ENCODE measurements at places on chromosomes 2 and 18.

DNA sequence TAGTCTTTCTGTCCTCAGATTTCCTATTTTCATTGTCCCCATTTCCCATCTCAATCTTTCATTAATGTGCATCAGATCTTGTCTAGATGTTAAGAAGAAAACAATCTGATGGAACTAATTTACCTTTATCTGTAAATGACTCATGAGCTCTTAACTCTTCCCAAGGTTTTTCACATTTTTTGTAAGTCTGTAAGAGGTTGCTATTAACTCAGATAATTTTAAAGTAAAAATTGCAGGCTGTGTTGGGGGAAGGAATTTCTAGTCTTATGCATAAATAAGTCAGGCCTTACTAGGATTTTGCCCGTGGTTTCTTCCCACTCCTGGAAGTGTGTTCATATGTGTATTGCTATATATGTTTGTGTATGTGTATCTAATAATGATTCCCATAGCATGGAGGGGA, 4.3 kb downstream of the NAB1 start:
- no peak for DNase-seq

DNA sequence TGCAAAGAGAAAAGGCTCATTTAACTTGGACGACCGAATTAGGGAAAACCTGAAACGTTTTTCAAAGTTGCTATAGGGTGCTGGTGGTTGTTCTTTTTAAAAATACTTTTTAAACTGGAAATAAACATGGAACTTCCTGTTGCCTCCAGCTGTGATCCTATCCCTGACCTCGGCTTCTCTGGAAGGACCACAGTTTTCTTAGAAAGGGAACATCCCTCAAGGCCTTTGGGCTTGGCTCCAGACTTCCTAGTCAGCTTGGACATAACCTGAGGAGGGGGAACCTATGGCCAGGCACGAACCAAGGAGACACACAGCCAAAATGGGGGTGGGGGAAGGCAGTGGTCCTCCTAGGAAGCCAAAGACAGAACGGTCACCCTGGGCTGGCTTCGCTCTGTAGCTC, 57.7 kb downstream of the CENPO start:
- no peak for DNase-seq

DNA sequence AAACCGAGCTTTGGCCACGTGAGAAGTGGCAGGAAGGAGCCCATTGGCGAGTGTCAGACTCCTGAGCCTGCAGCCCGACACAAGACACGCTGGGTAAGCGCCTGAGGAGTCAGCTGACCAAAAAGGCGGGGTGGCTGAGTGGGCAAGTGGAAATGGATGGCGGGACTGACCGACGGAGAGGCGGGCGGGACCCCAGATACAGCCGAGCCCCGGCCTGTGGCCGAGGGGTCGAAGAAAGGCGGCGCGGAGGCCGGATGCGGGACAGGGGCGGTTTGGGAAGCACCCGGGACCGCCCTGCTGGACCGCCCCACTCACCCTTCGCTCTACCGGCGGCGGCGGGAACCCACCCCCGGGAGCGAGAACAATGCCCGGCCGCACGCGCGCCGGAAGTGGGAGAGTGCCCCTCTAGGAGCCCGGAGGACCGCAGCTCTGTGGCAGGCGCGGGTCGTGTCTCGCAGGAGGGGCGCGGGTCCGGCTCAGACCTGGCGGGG, 22.8 kb downstream of the ZSCAN30 start:
- no peak for DNase-seq

- peak; percentile 87 for DNase-seq
Observed at GRCh38 chr2:166573391-166573790, 79.3 kb upstream of the SCN7A start.

DNA sequence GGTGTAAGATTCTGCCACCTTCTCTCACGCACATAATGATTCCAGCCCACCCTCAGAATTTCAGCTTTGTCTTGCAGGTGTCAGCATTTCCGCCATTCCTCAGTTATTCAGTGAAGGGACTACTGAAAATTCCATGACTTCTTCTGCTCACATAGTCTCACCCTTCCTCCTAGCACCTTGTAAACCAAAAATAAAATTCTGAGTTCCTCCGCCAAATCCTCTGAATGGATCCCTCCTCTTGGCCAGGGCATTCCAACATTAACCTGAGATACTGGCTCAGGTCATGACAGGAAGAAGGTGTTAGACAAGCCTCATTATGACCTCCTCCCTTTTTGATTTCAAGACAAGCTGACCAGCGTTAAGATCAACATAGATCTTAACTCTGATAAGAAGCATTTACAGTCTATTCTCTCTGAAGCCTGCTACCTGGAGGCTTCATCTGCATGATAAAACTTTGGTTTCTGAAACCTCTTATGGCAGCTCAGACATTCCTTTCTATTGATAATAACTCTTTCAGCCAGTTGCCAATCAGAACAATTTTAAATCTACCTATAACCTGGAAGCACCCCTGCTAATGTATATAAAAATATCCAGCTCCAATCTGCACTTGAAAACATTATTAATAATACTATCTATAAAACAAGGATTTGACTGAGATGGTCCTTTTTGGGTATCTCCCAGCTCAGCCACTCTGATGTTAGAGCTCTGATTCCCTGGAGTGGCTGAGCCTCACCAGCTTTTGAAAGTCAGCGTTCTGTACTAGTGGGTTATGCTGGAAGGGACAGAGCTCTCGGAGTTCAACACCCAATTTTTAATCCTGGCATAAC, 136.4 kb upstream of the APCDD1 start:
- DNase-seq: no peak

DNA sequence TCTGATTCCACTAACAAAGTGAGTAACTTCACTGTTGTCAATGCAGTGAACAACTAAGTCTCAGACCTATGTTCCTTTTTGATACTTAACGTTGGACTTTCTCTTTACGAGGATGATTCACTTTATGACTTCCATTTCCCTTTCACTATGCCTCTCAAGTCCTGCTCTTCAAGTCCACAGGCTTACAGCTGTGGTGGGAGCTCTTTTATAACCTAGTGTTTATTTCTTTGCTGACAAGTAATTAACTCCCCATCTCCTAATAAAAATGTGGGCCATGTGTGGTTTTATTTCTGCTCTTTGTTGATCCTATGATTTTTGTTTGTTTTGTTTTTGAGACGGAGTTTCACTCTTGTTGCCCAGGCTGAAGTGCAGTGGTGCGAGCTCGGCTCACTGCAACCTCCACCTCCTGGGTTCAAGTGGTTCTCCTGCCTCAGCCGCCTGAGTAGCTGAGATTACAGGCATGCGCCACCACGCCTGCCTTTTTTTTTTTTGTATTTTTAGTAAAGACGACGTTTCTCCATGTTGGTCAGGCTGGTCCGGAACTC, 142.1 kb downstream of the USP34 start:
- peak; percentile 90 for DNase-seq

DNA sequence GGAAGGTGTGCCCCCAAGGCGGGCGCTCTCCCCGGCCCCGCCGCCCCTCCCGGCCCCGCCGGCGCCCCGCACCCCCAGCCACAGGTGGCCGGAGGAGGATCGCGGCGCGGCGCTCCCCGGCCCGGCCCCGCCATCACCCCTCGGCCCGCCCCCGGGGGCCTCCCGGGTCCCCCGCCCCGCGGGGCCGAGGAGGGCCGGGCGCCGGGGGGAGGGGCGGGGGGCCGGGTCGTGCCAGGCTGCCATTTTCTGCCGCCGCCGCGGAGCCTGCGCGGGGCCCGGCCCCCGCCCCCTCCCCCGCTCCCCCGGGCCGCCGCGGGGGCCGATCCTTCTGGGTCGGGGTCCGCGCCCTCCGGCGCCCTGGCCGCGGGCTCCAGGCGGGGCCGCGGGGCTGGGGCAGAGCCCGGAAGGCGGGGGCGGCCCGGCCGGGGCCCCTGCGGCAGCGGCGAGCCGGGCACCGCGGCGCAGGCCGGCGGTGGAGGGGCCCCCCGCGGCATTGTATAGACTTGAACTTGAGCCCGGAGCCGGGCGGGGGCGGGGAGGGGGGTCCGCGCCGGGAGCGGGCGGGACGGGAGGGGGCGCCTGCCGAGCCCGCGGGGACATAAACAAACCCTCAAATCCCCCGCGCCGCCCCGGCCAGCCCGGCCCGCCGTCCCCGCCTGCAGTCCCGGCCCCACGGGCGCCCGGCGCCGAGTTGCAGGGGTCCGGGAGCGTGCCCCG, 556 bp downstream of the DNMT3A start:
- no peak for DNase-seq

- DNase-seq: no peak
Observed at GRCh38 chr18:49467599-49467998, 7.2 kb upstream of the DYM start.

DNA sequence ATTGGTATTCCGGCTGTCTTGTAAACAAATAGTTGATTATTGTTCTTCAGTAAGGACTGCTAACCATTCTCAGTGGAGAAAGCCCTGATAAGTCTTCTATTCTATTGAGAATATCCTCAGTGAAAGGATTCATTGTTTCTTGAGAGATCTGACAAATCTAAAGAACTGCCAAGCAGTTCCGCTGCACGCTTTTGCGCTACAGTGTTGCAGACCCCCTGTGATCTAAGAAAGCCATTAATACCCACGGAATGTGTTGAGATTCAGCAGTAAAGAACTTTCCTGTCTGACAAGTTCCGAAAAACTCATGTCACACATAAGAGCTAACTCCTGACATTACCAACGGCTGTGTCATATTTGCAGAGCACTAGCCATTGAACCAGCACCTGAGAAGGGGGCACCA, 63.8 kb downstream of the ZNF236 start:
- no peak for DNase-seq

DNA sequence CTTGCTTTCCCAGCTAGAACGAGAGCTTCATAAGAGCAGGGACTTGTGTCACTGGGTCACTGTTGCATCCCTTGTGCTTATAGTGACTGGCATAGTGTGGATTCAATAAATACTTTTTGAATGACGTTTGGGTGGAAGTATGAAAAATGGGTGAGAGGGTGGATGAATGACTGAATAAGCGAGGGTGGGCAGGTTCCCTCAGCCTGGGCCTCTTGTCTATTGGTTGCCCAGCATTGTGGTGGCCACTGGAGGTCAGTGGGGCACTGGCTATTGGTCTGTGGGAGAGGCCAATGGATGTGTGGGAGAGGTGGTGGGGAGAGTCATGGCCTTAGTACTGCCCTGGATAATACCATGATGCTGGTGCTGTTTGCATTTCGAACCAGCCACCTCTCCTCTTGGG, 93.8 kb upstream of the SKOR2 start:
- no peak for DNase-seq
